ENCODE measurements at places on chromosomes 6 and 20. TPM values are rescaled to one million over a fixed set of nuclear protein-coding genes. Genes with fewer than 3 reads are reported as not detected.

Gene PROKR2
- total RNA-seq = not detected

Gene OTOR
- not detected for total RNA-seq

Gene CCHCR1
- 27.2 TPM for total RNA-seq

Gene DSP
- not detected for total RNA-seq

Gene BMP2
- total RNA-seq = not detected

Gene C20orf96
- 1.1 TPM for total RNA-seq

Gene APOBEC2
- not detected for total RNA-seq
